ENCODE measurements at places on chromosomes 4 and X. TPM values are rescaled to one million over a fixed set of nuclear protein-coding genes. Genes with fewer than 3 reads are reported as not detected.
A peak's percentile ranks its signal among the peaks of the same experiment; 100 is the strongest.

DNA sequence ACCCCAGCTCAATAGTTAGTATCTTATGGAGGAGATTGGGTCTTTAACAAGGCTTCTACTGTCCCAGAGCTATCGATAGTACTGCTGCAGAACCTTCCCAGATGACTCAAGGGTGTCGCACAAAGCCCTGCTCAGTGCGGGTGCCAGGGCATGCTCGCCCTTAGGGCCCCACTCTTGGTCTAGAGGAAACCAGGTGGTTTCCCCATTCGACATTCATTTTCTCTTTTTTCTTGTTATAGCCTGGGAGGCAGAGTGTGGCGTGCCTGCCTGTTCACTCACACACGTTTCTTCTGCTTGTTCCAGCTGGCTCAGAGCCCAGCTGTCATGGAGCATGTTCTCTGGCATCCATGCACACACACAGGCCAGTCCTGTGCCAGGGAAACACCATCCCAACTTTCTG lies 144.5 kb downstream of the SMIM20 start:
- DNase-seq = no peak

- no peak for DNase-seq
Observed at GRCh38 chr4:184933311-184933710, 85.0 kb upstream of the HELT start.

GRCh38 chr4:156832886-156833285 lies 138.7 kb downstream of the PDGFC start:
- peak; percentile 45 for DNase-seq

DNA sequence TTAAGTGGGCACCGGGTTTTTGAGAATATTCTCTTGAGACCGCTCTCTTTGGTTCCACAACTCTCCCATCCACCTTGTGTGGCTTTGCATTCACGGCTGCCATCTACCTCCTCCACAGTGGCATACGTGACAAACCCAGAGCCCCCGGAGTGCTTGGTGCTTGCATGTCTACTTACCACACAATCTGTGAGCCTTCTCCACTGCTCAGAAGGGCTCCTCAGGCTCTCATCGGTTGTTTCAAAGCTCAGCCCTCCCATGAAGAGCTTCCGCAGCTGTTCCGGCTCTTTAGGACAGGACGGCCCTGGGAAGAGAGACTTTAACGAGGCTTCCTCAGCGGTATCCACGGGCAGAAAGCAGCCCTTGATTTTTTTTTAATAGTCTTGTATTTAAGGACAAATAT lies 167.6 kb upstream of the ANK2 start:
- no peak for DNase-seq

DNA sequence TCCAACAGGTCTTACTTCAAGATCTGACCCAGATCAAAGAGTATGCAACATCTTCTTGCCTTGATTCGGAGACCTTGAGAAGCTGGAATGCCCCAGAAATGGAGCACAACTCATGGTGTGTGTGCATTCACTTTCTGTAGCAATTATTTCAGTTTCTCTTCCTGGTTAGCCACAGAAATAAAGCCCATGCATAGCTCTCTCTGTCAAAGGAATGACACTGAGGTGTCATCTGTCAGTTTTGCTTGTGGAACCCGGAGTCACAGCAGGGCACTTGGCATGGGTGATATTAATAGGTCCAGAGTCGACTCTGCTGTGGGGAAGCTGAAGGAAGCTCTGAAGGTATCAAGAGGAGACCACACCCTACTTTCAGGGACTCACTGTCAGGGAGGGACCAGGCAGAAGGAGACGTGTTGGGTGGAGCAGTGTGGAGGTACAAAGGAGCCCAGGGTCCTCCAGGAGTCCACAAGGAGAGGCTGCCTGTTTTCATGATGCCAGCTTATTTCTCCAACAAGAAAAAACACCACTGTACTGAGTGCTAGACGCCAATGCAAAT lies 10.7 kb downstream of the CLNK start:
- no peak for DNase-seq

- DNase-seq = peak; percentile 94
Observed at GRCh38 chr4:159229164-159229563, 126.3 kb downstream of the RAPGEF2 start.

DNA sequence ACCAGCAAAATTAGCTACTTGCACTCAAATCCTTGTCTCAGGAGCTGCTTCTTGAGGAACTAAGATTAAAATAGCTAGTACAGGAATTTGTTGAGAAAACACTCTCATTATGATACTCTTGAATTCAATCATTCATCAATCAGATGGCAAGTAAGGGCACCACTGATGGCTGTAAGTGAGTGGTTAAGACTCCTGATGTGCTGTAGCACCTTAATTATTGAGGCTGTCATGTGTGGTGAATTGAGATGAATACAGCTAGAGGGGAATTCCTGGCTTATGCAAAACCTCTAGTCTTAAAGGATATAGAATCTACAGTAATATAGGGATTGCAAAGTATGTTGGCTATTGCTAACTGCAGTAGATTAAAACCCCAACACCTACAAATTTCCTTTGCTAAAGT lies 509.1 kb downstream of the IQCM start:
- no peak for DNase-seq

- DNase-seq = no peak
Observed at GRCh38 chr4:6811165-6811564, 28.6 kb downstream of the KIAA0232 start.

DNA sequence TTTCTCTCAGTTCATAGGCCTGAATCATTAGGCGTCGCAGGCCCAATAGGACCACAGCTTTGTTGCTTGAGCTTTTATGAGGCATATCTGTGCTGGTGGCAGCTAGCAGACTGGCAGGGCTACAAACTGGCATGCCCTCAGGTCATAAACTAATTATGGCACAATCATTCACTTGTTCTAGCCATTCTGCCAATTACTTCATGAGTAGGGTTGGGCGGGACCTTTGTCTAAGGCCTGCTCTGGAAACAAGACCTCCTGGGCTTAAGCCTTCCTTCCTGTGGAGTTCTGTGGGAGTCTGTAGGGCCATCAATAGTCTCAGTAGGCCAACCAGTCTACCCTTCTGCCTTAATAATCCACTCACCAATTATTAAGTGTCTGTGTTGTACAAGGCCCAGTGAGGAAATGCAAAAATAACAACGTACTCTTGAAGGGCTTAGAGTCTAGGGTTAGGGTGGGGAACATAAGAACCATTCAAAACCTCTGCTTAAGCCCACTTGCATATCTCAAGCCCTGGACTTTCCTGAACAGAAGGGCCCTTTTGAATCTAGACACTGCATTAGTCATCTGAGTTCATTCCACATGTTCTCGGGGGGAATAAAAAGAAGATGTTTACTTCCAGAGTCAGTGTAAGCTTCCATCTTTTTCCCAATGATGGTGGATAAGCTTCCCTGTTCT lies 44.5 kb downstream of the SHROOM4 start:
- DNase-seq = no peak

- peak; percentile 49 for DNase-seq
Observed at GRCh38 chrX:9873952-9874351, 87.7 kb downstream of the SHROOM2 start.

- DNase-seq = no peak
Observed at GRCh38 chrX:39164212-39164611, 363.0 kb downstream of the MID1IP1 start.

GRCh38 chr4:14841801-14842768 lies 160.2 kb upstream of the CPEB2 start:
- DNase-seq = no peak

GRCh38 chr4:14059006-14059405 lies 431.5 kb upstream of the BOD1L1 start:
- peak; percentile 39 for DNase-seq

DNA sequence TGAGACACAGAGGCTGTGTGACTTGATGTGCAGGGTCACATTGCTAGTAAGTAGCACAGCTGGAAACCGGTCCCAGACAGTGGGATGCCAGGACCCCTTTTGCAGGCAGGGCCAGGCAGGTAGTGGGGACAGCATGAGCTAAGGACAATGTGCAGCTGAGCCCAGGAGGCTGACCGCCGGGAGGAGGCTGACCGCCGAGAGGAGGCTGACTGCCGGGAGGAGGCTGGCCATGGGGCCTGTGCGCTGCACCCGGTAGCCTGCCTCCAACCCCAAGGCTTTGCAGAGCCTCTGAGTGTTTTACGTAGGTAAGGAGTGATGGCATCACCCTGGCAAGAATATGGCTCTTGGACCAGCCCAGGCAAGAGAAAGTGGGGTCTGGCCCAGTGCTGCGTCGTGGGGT lies 58.9 kb downstream of the TBC1D14 start:
- DNase-seq = no peak

- peak; percentile 13 for DNase-seq
Observed at GRCh38 chr4:76074468-76074867, at the start of gene ART3. Gene ART3 (plus strand): TSS chr4:76074709. CDS start chr4:76075890, 1,181 bp downstream.

- DNase-seq = no peak
Observed at GRCh38 chr4:81963763-81964020, 410.1 kb downstream of the HNRNPD start.

GRCh38 chr4:88969271-88969670 lies 87.7 kb downstream of the FAM13A start:
- DNase-seq = no peak

DNA sequence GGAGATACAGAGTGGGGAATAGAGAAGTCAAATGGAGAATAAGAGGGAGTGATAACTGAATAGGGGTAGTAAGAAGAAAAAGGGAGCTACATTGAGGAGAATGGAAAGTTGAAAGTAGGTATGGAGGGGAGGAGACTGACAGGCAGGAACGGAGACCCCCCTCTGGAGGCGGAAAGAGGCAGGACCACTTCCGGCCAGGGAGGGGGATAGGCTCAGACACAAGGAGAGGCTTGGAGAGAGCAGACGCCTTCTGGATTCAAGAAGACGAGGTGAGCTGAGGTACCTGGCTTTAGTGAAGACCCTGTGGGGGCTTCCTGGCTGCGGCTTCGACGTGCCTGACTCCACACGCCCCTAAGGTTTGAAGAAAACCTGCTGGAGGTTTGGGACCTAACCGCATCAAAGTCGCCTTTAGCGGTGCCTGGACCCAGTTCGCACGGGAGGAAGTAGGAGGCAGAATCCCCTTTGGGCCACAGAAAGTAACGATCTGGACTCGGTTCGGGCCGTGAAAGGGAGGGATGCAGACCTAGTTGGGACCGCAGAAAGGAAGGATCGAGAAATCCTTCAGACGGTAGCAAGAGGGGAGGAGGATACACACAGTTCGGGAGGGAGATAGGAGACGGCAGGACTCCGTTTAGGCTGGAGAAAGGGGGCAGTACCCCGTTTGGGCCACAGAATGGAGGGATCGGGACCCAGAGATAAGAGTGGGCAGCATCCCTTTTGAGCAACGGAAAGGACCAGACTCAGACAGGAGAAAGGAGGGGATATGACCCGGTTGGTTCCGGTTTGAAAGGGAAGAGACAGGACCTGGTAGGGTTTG lies at the start of gene TRO:
Gene TRO (plus strand): TSS at position 215 of the 817 bp plus-strand sequence. CDS start 1,423 bp downstream, outside the sequence.
- peak; percentile 10 for DNase-seq

GRCh38 chr4:139863531-139863930 lies 197.9 kb downstream of the MGST2 start:
- no peak for DNase-seq

DNA sequence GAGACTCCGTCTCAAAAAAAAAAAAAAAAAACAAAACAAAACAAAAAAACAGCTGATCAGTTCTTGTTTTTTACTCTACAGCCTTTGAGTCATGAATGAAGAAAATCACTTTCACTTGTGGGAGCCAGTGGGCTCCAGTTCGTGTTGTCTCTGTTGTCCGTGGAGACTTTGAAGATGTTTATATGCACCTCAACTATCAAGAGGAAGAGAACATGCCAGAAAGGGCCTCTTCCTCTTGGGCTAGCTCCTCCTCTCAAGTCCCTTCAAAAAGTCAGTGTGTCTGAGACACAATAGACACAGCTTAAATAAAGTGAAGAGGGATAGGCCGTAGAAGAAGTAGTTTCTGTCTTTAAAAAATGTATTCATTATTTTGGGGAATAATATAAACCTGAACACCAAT lies 182.7 kb downstream of the KDR start:
- no peak for DNase-seq

The DGKK gene
- not detected for total RNA-seq

The STPG2 gene
- total RNA-seq = not detected

The VSIG1 gene
- not detected for total RNA-seq

The POU4F2 gene
- total RNA-seq = not detected

The ZNF157 gene
- total RNA-seq = under 0.01 TPM

The LUZP4 gene
- not detected for total RNA-seq

The PITX2 gene
- total RNA-seq = 3.6 TPM

Data from IMR-90 (cell line).